ENCODE measurements at places on chromosomes 3 and 15.
A peak's percentile ranks its signal among the peaks of the same experiment; 100 is the strongest.

- H3K4me3 ChIP-seq = no peak overlapping the region
- no peak for DNase-seq
- H3K4me1 ChIP-seq = peaks cover 2% of the 10 kb centered on the region
Measured at GRCh38 chr15:43531018-43531670, 13.7 kb downstream of the MAP1A start.

DNA sequence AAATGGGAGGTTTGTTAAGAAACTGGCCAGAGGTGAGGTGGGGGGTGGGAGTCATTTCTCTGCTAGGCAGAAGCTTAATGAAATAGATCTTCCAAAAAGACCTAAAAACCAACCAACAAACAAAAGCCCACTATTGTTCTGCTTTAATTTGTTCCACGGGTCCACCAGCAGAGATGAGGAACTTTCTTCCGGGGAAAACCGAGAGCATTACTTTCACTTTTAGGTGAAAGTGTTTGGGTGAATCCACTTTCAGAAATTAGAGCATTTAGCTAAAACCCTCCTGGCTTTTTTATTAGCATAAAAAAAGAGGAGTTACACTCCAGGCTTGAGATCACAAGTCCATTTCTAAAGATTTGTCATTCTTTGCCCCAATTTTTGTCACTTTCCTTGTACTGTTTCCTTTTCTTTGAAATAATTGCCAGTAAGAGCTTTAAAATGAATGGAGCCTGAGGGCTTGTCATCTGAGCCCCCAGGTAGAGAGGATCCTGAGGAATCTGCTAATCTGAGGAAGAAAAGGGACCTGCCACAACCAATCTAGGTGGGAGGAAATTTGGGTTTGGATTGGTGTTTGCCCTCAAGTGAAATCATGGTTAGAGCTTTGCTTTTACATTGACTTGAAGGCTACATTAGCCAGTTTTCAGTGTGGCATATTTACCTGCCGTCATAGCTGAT lies 667.6 kb downstream of the NAALADL2 start:
- no peak for DNase-seq
- H3K4me1 ChIP-seq = no peaks in the 10 kb centered on the region
- peak overlapping the region; percentile 33 for H3K4me3 ChIP-seq
- H3K27ac ChIP-seq = peak overlapping the region; percentile 56
- no peaks in the 10 kb centered on the region for H3K36me3 ChIP-seq
- no peaks in the 10 kb centered on the region for H3K27me3 ChIP-seq

DNA sequence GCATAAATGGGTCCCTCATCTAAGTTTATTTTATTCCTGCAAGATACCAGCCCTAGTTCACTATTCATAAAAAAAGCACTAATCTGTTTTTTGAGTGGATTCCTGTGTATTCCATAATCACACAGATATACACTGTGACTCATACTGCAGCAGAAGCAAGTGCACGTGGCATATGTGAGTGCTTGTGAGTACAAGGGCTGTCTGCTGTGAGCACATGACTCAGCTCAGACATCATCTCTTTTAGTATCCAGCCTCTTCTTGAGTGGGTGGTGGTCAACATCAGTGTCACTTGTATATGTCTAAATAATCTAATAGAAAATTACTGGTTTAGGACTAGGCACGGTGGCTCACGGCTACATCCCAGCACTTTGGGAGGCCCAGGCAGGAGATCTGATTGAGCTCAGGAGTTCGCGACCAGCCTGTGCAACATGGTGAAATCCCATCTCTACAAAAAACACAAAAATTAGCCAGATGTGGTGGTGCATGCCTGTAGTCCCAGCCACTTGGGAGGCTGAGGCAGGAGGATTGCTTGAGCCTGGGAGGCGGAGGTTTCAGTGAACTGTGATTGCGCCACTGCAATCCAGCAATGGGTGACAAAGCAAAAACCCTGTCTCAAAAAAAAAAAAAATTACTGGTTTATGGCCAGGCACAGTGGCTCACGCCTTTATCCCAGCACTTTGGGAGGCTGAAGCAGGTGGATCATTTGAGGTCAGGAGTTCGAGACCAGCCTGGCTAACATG lies 49.8 kb downstream of the NIPA2 start:
- H3K4me3 ChIP-seq = no peak overlapping the region
- H3K27me3 ChIP-seq = no peaks in the 10 kb centered on the region
- no peak for DNase-seq
- no peak overlapping the region for H3K27ac ChIP-seq
- H3K4me1 ChIP-seq = no peaks in the 10 kb centered on the region

- no peaks in the 10 kb centered on the region for H3K36me3 ChIP-seq
- no peak overlapping the region for H3K4me3 ChIP-seq
- no peaks in the 10 kb centered on the region for H3K27me3 ChIP-seq
- H3K27ac ChIP-seq = no peak overlapping the region
- DNase-seq = no peak
Measured at GRCh38 chr3:61808526-61808925, 247.2 kb downstream of the PTPRG start.
